Glomerular endothelial cell (primary cell): ENCODE measurements at places on chromosomes 11 and 22.

DNA sequence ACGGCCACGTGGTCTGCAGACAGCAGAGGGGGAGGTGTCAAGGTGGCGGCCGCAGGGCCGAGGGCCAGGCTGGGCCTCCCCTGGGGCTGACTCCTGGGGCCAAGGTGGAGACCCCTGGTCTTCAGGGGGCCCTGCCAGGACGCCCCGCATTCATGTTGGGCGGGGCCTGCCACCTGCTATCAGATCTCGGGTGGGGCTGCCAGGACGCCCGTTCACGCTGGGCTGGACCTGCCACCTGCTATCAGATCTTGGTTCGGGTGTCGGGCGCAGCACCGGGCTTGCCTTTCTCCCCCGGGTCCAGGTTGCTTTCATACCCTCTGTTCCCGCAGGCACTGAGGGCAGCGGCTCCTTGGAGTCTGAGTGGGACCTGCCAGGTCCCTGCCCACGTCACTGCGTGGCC lies 16.1 kb upstream of the MAPK11 start:
- DNase-seq: no peak

- DNase-seq: no peak
These were observed 10.1 kb upstream of the NAALAD2 start for GRCh38 chr11:90124371-90124770.

DNA sequence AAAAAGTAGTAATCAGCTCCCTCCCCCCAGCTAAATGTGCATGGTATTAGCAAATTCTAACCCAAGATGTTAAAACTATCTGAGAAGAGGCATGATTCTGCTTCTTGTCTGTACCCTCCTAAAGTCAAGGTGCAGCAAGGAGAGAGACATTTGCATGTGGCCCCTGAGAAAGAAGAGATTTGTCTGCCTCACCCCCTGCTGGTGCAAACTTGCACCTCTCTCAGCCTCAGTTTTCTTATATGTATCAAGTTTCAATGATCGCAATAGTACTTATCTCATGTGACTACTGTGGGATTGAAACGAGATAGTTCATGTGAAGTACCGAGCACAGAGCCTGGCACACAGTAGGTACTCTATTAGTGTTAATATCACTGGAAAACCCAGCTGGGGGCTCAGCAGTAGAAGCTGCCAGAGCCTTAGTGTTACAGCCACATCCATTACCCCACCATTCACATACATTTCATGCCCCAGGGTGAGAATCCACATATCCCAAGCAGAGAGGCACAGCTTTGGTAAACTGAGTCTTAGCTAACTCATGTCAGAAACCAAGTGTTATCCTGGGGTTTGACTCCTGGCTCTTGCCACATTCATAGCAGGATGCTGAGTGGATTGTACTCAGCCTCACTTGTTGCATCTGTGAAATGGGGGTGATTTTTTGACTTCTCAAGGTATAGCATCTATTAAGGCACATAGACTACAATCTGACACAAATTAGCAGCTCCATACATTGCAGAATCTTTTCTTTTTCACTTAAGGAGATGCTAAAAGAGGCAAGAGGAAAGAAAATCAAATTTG lies 24.9 kb downstream of the CD44 start:
- no peak for DNase-seq

DNA sequence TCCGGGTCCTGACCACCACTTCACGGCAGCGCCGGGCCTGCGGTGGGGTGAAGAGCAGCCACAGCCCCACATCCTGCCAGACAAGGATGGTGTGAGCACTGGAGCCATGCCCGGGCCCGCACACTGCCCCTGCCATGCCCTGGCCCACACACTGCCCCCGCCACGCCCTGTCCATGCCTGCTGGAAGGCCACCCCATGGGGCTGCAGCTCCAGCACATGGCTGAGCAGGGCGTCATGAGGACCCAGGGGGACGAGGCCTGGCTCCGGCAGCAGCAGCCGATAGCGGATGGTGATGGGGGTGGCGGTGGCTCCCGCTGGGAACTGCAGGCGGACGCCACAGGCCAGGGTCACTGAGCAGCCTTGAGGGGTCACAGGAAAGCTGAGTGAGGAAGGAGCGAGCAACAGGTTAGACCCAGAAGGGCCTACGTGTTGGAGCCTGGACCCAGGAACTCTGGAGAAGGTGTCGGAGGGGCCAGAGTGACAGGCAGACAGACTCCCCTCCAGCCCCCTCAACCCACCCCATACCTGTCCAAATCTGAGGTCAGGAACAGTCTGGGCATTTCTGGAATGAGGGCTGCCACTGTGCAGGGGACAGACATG lies 2.9 kb downstream of the PIDD1 start:
- DNase-seq: no peak

DNA sequence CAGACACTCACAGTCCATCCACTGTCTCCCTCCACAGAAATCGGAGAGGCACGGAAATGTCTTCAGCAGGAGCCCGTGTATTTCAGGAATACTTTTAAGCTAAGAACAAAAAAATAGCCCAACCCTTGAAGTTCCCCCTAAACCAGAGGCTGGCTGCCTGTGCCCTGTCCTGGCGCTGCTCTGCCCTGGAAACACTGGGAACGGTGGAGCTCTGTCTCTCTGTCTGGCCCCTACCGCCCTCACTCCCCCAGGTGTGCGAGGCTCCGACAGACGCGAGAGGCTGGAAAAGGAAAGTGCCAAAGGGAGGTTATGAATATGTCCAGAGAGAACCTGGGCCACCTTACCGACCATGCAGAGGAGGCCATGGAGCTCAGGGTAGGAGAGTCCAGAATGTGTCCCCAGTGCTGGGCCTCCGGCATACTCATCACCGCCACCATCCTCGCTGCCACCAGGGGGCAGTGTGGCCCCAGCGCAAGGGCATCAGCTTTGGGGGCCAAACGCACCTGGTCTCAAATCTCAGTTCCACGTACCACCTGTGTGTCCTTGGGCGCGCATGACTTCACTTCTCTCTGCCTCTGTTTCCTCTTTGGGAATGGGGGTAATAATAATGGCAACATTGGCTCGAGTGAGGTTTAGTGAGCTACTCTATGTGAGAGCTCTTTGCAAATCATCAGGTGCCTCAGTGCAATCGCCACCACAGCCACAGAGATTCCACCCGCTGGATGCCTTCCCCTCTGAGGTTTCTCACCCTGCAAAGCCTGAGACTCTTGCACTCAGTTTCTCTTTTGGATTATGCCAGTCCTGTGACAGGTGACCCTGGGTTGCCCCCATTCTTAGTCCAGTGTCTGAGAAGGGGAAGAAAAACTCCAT lies 10.4 kb upstream of the SLCO2B1 start:
- DNase-seq: no peak

GRCh38 chr22:19291218-19291579 lies 320 bp downstream of the CLTCL1 start:
- DNase-seq: no peak

- DNase-seq: no peak
These were observed 197.8 kb downstream of the CWF19L2 start for GRCh38 chr11:107259811-107260221.

DNA sequence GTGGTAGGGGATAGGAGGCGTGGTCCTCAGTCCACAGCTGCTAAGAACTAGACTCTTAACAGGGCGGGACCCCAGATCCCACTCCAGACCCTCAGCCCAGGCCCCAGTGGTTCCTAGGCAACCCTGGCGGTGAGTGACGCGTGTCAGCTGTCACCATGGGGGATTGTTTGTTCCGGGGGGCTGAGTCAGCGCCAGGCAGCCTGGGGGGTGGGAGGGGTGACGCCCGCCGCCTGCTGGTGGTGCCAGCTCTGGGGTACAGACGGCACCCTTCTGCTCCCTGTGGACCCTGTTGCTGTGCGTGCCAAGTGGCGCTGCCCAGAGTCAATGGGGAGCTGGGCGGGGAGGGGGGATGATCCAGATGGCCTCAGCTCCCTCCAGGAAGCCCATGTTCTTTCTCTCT lies 2.5 kb downstream of the CNIH2 start:
- no peak for DNase-seq
